ENCODE measurements at places on chromosomes 11 and 22.
A peak's percentile ranks its signal among the peaks of the same experiment; 100 is the strongest.

GRCh38 chr11:24574461-24574860, 77.6 kb downstream of the LUZP2 start:
- DNase-seq = no peak

- DNase-seq = no peak
These were observed 44.3 kb downstream of the EXT2 start for GRCh38 chr11:44139565-44140330.

DNA sequence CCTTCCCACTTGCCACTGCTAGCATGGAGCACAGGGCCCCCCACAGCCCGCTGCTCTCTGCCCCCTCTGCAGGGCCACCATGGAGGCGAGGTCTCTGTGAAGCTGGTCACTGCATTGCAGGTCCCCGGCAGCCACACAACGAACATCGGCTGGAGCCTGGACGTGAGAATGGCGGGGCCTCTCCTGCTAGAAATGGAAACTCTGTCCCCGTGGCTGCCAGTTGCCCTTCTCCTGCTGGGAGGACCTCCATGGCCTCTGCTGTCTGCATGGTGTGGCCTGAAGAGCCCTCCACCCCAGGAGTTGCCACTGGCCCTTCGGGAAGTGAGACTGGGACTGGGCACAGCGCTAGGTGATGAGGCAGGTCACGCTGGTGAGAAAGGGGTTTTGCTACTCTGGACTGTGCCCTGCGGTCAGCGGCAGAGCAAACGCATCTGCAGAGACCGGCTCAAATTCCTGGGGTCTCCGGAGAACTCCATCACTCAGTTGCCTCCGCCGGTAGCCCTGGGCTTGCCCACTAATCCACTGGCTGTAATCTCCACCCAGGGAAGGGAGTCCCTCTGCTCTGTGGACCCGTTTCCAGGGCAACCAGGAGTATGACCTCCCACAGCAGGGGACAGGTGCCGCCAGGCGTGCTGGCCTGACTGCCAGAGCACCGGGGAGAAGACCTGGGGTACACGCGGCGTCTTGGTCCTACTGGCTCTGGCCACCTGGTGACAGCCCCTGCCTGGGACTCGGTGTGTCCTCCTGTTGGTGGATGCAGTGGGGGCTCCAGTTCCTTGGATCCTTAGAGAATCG, 806.3 kb downstream of the BRD1 start:
- no peak for DNase-seq

DNA sequence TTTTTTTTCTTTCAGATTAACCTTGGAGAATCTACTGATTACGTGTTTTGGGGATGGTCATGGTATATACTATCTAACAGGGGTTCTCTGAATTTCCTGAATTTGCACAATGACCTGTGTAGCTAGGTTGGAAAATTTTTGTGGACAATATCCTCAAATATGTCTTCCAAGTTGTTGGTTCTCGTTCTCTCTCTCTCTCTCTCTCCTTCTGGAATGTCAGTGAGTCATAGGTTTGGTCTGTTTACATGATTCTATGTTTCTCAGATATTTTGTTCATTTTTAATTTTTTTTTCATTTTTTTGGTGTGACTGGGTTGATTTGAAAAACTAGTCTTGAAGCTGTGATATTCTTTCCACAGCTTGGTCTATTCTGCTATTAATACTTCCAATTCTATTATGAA, 604.0 kb upstream of the ANO3 start:
- DNase-seq = no peak

DNA sequence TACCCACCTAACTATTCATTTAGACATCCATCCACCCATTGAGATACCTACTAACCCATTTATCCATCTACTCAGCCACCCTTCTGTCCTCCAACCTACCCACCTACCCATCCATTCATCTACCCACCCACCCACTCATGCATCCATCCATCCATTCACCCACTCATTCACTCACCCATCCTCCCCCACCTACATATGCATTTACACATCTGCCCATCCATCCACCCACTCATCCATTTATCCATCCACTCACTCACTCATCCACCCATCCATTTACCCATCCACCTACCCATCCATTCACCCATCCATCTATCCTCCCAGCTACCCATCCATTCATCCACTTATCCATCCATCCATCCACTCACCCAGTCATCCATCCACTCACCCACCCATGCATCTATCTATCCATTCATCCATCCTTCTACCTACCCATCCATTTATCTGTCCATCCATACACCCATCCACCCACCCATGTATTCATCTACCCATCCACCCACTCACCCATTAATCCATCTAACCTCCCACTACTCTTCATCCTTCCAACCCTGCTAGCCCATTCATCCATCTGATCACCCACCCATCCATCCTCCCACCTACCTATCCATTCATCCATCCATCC, 378.7 kb downstream of the CTTN start:
- DNase-seq = no peak

GRCh38 chr11:64060861-64061444, 25.2 kb downstream of the FLRT1 start:
- no peak for DNase-seq

GRCh38 chr11:66951927-66952337, 6.3 kb downstream of the PC start:
- DNase-seq = no peak

GRCh38 chr11:109208121-109208520, 213.9 kb upstream of the C11orf87 start:
- DNase-seq = no peak

DNA sequence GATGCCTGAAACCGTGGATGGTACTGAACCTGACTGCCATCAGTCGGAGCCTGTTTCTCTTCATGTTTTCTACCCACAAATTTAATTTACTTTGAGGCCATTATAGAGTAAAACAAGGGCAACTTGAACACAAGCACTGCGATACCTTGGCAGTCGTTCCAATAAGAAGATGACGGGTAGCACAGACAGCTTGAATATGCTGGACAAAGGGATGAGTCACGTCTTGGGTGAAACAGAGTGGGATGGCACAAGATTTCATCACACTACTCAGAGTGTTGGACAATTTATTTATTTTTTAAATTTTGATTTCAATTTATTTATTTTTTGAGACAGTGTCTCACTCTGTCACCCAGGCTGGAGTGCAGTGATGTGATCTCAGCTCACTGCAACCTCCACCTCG, 5.7 kb downstream of the DIXDC1 start:
- peak; percentile 91 for DNase-seq

DNA sequence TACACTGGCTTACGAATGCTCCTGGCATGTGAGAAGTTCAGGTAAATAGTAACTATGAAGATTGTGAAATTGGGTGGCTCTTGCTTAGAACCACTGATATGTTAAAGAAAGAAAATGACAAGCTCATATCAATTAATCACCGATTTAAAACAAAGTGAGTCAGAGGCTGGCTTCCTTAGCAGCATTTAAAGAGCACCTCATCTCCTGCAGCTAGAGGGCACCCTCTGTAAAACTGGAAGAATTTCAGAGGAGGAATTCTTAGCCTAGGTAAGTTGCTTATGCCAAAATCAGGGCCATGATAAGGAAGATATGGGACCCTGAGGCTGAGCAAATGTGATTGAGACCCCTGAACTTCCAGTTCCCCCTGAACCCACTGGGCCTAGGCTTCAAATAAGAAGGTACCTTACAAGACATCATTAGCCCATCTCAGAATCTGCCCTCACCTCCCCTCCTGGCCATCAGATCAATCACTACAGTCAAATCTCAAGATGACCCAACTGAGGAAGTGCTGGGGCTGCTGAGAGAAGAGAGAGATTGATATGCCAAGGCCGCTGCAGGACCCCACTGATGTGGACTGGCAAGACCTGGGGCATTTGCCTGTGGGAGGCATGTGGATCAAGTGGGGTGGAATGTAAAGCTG, 8.6 kb upstream of the CD3E start:
- DNase-seq = peak; percentile 58

DNA sequence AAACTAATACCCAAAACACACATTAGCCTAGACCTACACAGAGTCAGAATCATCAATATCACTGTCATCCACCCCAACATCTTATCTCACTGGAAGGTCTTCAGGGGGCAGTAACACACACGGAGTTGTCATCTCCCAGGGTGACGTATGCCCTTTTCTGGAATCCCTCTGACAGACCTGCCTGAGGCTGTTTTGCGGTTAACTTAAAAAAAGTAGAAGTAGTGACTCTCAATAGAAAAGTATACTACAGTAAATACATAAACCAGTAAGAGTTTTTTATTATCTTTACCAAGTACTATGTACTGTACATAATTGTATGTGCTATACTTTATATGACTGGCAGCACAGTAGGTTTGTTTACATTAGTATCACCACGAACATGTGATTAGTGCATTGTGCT, 80.5 kb downstream of the PGR start:
- peak; percentile 75 for DNase-seq

DNA sequence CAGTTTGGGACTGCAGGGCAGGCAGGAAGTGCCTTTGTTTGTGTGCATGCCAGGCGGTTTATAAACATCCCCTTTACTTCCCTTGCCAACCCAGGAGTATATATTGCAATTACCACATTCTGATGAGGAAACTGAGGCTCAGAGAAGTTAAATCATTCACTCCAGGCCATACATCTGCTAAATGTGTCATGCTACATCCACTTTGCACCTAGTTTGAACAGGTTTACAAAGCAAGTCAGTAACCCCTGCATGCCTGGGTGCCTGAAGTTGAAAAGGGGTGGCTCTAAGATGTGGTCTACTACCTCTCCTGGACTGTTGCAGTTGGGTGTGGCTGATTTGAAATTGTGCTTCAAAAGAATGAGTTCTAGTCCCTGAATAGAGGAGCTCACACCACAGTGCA, 23.6 kb downstream of the FLI1 start:
- no peak for DNase-seq

DNA sequence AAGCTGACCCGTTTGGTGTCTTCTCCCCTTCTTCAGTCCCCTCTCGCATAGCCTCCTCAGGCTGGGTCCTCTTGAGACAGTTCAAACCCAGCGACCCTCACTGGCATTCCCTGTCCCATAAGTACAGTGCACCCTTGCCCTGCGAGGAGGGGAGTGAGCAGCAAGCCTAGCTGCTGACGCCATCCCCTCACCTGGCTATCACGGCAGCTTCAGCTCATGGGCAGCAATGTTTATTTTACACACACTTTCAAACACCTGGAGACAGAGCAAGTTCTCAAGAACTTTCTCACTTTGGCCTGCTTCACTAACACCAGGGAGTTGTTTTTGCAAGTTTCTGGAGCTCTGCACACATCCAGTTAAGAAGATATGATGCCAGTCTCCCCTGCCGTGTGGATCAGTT, 189.6 kb upstream of the E2F8 start:
- no peak for DNase-seq

DNA sequence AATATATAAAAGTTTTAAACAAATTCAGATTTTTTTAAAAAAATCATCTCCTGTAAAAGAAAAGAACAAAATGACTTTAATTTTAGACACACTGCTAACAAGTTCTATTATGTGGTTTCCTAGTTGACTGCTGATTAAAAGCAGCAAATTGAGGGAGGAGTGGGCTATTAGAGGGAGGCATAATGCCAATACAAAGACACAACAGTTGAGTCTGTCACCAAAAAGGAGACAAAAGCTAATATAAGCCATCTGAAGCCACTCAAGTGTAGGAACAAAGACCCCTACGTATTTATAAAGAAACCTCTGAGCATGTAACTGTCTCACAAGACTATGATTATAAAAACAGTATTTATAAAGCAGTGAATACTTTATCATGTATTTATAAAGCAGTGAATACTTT, 28.6 kb downstream of the TMEM123 start:
- no peak for DNase-seq

DNA sequence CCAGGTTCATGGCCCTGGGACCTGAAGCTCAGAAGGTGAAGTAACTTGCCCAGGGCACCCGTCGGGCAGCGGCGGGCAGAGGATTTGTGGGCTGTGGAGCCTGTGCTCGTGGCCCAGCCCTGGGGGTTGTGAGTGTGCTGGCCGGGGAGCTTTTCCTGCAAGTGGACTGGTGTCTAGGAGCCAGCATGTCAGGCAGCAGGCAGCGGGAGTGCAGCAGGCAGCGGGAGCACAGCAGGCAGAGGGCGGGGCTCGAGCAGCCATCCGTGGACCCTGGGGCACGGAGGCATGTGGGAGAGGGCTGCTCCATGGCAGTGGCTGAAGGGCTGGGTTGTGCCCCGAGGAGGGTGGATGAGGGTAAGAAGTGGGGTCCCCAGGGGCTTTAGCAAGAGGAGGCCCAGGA, 72.7 kb upstream of the PPP6R3 start:
- no peak for DNase-seq

DNA sequence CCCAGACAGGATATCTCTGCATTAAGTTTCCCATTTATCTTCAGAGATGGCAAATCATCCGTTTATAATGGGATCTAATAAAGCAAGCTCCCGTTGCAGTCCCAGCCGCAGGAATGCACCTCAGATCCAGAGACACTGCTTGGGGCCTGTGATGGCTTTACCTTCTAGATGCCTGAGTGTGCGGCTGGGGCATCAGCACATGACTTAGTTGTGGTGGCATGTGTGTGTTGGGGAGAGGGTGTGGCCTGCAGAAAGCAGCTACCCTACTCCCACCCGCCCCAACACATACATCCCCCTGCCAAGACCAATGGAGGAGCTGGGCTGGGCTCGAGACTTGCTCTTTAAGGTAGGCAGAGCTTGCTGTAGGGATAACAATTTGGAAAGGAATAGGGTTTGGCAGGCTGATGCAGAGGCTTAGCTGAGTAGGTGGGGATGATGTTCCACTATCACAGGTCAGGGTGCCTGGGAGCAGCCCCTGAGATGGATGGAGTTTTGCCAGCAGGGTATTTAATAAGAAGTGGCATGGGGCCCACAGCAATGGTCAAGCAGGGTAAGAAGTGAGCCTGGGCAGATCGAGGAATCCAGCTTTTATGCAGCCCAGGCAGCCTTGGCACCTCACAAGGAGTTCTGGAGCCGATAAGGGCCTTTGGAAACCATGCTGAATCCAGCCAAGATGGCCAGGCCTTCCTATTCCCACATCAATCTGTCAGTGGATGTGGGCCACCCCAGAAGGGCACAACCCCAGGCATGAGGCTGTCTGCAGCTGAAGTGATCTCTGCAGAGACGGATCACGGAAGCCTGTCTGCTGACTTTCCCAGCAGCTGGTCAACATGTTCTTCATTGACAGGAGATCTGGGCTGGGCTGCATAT, 601.3 kb downstream of the BUD13 start:
- no peak for DNase-seq

DNA sequence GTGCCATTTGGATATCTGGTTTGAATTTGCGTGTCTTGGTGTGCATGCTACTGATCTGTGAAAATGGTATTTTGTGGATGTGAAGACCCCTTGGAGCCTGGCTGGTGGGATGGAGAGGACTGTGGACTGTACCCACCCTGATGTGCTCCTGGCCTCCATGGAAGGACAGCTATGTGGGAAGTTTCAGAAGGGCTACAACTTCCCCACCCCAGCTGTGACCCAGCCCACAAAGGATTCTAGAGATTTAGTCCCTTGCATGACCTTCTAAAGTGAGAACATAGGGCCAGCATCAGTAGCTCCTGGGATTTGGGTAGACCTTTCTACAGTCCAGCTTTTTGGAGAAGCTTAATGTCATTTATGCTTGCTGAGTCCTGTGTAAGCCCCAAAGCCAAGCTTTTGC, 173.4 kb downstream of the BCR start:
- no peak for DNase-seq

DNA sequence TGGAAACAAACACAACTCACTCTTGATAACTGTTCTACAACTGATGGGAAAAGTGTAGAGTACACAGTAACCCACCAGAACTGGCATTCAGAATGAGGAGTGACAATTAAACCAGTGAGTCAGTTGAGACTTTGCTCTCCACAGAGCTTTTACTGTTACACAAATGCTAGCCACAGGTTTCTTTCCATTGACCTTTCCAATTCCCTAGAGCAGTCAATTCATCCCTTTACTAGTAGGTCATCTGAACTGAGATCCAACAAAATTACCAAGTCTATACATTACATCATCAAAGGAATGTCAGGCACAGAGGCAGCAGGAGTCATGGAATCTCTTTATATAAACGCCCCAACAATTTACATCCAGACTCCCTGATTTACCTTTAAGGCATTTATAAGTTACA, 65.9 kb downstream of the PHF21A start:
- DNase-seq = peak; percentile 45

Data from M059J (cell line).